ENCODE measurements at places on chromosomes 3 and 15. TPM values are rescaled to one million over a fixed set of nuclear protein-coding genes. Genes with fewer than 3 reads are reported as not detected.

The FOXB1 gene
- 0.08 TPM for polyA plus RNA-seq

The COL8A1 gene
- polyA plus RNA-seq, result 1.9 TPM

The TCF12 gene
- polyA plus RNA-seq, result 139 TPM

The ECE2 gene
- polyA plus RNA-seq, result not detected

The CLRN1 gene
- polyA plus RNA-seq, result not detected

The OXTR gene
- polyA plus RNA-seq, result 1.3 TPM

The GFM1 gene
- polyA plus RNA-seq, result 49.5 TPM

The DBR1 gene
- polyA plus RNA-seq, result 21.2 TPM

The MUC13 gene
- polyA plus RNA-seq, result 0.30 TPM

The KCNMB2 gene
- polyA plus RNA-seq, result 24.1 TPM

Data from renal pelvis (tissue), 12 donors.